ENCODE measurements at places on chromosomes 1 and 21. TPM values are rescaled to one million over a fixed set of nuclear protein-coding genes. Genes with fewer than 3 reads are reported as not detected.

Gene ABCA4
- 0.12 TPM for total RNA-seq

Gene HSD11B1
- 0.42 TPM for total RNA-seq

Gene MXRA8
- total RNA-seq: 0.44 TPM

Gene FCRL4
- not detected for total RNA-seq

Gene TRIM46
- 2.4 TPM for total RNA-seq

Gene MYOM3
- total RNA-seq: 8.2 TPM

Gene PDE9A
- 1.3 TPM for total RNA-seq

Gene CD53
- not detected for total RNA-seq

Gene NFASC
- 1.5 TPM for total RNA-seq

Gene LCE2A
- not detected for total RNA-seq

Gene SMCP
- total RNA-seq: not detected

Gene DISC1
- 0.10 TPM for total RNA-seq

Gene ADAMTS1
- 0.05 TPM for total RNA-seq

Gene HSD3B1
- not detected for total RNA-seq

Gene PRRX1
- not detected for total RNA-seq

Gene GBP6
- total RNA-seq: not detected

Gene LCE2B
- not detected for total RNA-seq

Gene PPIAL4G
- total RNA-seq: not detected

Gene SPRR3
- total RNA-seq: not detected

Gene FCRLB
- total RNA-seq: 1.6 TPM

Gene AQP10
- not detected for total RNA-seq

Gene NID1
- total RNA-seq: 8.0 TPM

Gene MAP1LC3C
- 0.27 TPM for total RNA-seq

Gene CHIA
- not detected for total RNA-seq

Gene IVL
- total RNA-seq: 0.10 TPM

Gene DCST1
- not detected for total RNA-seq

Gene MATN1
- total RNA-seq: 0.11 TPM

Gene ACTL8
- 1.0 TPM for total RNA-seq

Gene CCT3
- total RNA-seq: 397 TPM

Gene TENT5C
- 0.03 TPM for total RNA-seq

Gene LCE1A
- total RNA-seq: not detected
